ENCODE measurements at places on chromosomes 5 and 9. TPM values are rescaled to one million over a fixed set of nuclear protein-coding genes. Genes with fewer than 3 reads are reported as not detected.

Gene GFI1B
- total RNA-seq = not detected

Gene C9orf50
- not detected for total RNA-seq

Gene KIAA1958
- 6.7 TPM for total RNA-seq

Gene FOXD4L4
- total RNA-seq = not detected

All from activated naive CD4-positive, alpha-beta T cell treated with anti-CD3 and anti-CD28 coated beads for 36 hours (primary cell).